ENCODE measurements at places on chromosomes 16 and 17. TPM values are rescaled to one million over a fixed set of nuclear protein-coding genes. Genes with fewer than 3 reads are reported as not detected.
A peak's percentile ranks its signal among the peaks of the same experiment; 100 is the strongest.

The SLC25A11 gene
- total RNA-seq = 89.3 TPM

The ERBB2 gene
- total RNA-seq = 51.1 TPM

The ENPP7 gene
- not detected for total RNA-seq

The CD300H gene
- not detected for total RNA-seq

The KLHL10 gene
- not detected for total RNA-seq

The CD68 gene
- total RNA-seq = 57.9 TPM

The NLE1 gene
- total RNA-seq = 39.3 TPM

The GNAO1 gene
- total RNA-seq = 4.1 TPM

The LRRC75A gene
- total RNA-seq = 0.06 TPM

DNA sequence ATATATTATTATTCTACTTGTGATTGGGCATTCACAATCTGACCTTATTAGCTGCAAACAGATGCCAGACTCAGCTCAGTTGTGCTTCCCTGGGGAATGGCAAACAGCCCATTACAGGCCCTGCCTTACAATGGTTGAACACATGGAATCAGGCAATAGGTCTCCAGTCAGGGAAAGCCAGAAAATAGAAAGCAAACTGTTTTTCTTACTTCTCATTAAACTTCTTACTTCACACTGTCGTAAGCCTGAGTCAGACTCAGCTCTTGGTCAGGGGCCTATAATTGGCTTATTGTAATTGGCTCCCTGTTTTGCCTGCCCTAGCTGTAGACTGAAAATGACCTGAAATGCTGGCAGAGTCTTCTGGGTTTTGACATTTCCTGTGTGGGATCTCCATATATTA is 77.0 kb upstream of the CA10 start:
- no peak for DNase-seq

DNA sequence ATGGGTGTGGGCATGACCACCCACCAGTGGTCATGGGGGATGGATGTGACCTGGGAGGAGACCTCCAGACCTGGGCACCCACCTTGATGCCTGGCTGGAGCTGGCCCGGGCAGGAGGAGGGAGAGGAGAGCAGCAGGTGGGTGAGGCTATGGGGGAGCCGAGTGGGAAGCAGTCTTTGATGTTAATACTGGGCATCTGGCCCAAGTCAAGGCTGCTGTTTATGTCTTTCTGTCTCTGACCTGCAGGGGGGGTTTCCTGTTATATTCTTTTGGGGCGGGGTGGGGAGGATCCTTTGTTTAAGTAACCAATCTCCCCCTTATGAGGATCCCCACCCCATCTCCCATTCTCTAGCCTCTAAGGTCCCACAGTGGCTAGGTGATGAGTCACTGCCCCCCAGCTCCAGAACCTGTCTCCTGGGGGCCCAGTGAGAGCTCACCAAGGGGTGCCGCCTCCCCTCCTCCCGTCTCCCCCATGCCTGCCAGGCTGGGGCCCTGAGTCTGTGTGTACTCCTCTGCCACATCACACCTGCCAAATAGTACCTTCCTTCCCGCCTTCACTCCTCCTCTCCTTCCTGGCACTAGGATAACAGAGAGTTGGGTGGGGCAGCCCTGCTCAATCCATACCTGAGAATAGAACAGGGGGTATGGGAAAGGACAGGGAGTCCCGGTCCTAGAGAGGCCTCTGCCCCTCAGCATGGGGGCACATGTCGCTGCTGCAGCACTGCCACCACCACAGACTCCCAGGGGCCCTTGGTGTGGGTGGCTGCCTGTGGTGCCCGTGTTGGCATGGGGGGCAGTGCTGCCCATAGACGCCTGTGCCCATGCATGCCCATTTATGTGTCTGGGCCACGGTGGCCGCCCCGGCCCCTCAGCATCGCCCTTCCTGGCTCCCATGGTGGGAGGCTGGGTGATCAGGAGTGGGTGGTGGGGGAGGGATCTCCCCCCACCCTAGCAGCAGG is 7.3 kb downstream of the THRA start:
- no peak for DNase-seq

- peak; percentile 66 for DNase-seq
Observed at GRCh38 chr16:28180655-28181460, 30.9 kb downstream of the XPO6 start.

- DNase-seq = no peak
Observed at GRCh38 chr16:72833969-72834368, 214.0 kb downstream of the ZFHX3 start.

DNA sequence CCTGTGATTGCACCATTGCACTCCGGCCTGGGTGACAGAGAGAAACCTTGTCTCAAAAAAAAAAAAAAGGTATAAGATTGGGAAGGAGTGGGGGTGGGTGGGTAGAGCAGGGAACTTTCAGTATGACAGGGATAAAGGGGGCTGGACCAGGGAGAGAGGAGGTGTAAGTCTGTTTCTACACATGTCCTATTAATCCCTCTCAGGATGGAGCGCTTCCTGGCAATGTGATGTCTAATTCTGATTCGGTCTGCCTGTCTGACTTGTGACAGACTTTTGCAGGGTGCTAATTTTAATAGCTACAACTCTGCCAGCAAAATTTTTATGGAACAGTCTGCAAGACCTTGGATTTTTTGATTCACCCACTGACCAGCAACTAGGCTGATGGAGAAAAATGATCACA is 53.8 kb upstream of the SLC25A19 start:
- DNase-seq = no peak

DNA sequence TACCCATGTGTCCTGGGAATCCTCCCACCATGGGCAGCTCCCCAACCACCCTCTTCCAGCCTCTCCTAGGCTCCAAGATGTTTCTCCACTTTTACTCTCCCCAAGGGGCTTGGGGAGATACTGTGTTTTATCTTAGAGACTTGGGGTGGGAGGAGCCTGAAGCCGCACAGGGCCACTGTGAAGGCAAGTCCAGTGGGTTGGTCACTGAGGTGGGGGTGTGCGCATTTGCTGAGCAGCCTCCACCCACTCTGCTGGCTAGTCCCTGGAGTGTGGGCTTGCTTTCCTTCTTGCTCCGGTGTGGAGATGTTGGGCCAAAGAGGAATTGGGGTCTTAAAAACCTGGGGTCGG is 4.1 kb upstream of the CLDN9 start:
- no peak for DNase-seq

- DNase-seq = no peak
Observed at GRCh38 chr16:23013484-23013883, 135.8 kb downstream of the USP31 start.

DNA sequence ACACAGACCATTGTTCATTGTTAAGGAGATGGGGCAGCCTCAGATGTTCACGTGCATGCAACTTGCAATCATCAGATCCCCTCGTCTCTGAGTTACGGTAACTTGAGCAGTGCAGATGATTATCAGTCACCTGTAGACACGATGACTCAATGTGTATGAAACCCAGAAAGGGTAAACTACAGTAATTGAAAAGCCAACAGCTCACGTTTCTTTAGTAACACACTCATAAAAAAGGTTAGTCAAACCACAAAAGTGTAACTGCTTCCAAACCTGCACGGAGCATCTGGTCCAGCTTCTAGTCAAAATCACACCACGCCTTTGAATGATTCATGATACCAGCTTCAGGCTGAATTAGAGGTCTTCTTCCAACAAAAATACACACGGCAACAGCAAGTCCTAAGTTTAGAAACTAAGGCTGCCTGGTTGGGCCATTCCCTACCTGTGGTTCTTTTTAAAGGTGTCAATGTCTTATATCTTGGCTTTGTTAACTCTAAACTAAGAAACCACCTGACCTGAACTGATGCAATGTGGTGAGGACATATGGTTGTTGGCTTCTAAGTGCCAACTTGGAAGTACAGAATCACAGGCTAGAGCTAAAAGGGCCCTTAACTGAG is 32.3 kb downstream of the GRB7 start:
- DNase-seq = peak; percentile 70

GRCh38 chr16:2226245-2226793 is 2.9 kb downstream of the E4F1 start:
- peak; percentile 52 for DNase-seq

- no peak for DNase-seq
Observed at GRCh38 chr16:77745972-77746371, 23.7 kb downstream of the NUDT7 start.

- DNase-seq = no peak
Observed at GRCh38 chr16:76614269-76614668, 337.1 kb downstream of the CNTNAP4 start.

DNA sequence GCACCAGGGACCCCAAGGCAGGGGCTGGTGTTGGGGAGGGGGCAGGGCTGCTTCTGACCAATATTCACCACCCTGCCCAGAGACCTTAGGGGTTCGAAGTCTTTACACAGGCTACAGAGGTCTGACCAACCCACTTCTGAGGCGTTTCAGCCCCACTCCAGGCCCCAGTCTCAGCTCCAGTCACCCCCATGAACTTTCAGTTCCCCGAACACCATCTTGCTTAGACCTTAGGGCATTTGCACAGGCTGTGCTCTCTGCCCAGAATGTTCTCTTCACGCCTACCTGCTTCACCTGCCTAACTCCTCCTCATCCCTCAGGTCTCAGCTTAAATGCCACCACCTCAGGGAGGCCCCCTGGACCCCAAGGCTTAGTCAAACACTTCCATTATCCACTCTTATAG is 25.8 kb upstream of the CPNE2 start:
- no peak for DNase-seq

DNA sequence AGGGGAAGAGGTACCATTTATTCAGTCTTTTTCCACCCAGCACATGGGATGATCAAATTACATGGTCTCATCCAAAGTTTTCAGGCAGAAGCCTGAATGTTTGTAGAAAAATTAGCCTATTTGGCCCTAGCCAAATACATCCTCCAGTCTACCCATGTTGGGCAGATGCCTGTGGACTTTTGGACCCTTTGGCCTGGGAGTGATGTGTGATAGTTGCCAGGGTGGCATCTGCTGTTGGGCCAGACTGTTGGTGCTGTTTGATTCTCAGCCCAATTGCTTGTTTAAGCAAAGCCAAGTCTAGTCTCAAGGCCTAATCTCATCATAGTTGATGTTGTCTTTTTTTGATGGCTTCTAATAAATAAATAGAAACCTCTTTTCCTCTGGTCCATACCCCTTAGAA is 419.0 kb downstream of the CDH13 start:
- no peak for DNase-seq

GRCh38 chr17:40442392-40443195 is 656 bp upstream of the IGFBP4 start:
- peak; percentile 55 for DNase-seq

DNA sequence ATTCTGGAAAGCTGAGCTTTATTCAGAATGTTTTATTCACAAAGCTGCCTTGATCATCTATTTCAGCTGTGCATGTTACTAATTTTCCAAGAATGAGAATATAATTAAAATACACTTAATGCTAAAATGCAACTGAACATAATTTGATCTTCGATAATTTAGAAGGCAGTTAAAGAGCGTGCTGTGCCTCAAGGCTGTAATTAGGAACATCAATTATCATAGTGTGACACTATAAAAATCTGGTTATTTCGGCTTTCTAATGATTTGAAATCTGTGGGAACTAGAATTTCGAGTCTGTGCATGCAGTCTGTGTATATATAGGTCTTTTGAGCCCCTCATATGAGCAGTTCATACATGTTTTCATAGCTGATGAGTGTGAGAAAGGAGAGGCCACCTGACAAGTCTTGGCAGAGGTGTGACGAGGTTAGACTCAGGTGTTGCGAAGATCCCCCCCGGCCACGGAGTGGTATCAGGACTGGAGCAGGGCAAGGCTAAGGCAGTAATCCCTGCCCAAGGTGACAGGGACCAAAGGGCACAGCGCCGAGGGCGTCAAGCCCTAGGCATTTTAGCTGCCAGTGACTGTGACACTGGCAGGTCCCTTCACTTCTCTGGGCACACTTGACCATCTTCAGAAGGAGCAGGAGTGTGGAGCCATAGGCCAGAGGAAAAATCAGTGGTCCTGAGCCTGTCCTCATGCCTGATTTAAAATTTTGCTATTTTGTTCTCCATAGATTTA is 328.5 kb downstream of the SNX29 start:
- no peak for DNase-seq

- DNase-seq = no peak
Observed at GRCh38 chr17:15657868-15658267, 26.2 kb downstream of the TRIM16 start.

- no peak for DNase-seq
Observed at GRCh38 chr16:749010-749409, 8.2 kb upstream of the CIAO3 start.

DNA sequence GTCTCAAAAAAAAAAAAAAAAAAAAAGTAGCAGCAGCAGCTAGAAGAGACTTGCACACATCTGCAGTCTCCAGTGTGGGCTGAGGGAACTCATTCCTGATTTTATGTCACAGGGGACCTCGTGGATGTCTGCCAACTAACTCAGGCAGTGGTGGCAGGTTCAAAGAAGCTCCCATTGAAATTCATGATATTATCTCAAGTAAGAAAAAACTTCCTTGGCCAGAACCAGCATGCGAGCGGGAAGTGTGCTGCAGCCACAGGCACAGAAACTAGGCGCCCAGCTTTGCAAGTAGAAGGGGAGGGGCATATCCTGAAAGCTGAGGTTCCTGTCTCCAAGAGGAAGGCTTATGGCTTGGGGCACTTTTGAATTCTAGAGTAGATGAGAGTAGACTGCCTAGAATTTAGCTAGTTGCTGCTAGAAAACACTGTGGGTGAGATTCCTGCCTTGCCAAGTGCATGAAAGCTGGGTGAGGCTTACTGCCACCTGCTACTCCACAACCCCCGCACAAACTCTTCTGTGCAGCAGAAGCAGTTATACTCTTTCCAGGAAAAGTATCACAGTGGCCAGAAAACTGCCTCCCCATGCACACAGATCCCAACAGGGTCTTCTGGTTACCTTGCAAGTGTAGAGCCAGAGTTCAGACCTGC is 603.8 kb upstream of the CA10 start:
- no peak for DNase-seq

GRCh38 chr16:65704866-65705265 is 583.0 kb upstream of the CDH11 start:
- DNase-seq = no peak
